ENCODE measurements at places on chromosomes 6 and 20.

DNA sequence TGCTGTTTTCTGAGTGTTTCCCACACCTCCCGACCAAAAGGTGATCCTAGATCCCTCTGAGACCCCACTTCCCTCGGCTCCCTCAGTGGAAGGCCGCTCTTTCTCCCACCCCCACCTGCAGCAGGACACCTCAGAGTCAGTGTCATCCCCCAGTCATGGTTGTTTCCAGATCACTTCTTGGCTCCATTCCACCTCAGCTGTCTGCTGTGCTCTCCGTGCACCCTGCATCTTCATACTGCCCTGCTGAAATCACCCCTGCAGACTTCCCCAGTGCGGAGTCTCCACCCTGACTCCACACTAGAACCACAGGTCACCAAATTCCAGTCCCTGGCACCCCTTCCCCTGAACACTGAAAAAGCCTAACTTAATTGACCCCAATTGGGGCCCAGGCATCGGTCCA lies 255.1 kb upstream of the CDYL start:
- DNase-seq: no peak

- no peak for DNase-seq
Observed at GRCh38 chr6:31903957-31904356, 2.1 kb upstream of the ZBTB12 start.

GRCh38 chr6:83514866-83515466 lies 2.6 kb downstream of the PRSS35 start:
- DNase-seq: no peak

DNA sequence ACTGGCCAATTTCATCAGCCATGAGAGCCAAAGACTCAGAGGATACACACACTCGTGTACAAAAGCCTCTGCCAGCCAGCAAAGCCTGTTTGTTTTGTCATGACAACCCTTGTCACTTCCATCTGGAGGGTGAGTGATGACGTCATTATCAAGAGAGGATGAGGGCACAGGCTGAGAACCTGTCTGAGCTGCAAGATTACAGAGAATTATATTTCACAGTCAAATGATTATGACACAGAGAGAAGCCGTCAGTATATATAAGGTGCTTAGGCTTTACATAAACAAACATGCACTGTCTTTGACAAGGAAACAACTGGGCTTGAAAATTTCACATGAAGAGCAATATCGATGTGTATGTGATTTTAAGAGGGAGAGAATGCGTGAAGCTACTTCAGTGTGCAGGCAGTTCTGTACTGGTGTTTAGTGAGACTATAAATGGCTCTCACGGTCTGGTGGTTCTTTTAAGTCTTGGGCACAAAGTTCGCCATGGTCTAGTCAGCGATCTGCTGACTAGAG lies 36.5 kb upstream of the BCLAF1 start:
- DNase-seq: no peak

DNA sequence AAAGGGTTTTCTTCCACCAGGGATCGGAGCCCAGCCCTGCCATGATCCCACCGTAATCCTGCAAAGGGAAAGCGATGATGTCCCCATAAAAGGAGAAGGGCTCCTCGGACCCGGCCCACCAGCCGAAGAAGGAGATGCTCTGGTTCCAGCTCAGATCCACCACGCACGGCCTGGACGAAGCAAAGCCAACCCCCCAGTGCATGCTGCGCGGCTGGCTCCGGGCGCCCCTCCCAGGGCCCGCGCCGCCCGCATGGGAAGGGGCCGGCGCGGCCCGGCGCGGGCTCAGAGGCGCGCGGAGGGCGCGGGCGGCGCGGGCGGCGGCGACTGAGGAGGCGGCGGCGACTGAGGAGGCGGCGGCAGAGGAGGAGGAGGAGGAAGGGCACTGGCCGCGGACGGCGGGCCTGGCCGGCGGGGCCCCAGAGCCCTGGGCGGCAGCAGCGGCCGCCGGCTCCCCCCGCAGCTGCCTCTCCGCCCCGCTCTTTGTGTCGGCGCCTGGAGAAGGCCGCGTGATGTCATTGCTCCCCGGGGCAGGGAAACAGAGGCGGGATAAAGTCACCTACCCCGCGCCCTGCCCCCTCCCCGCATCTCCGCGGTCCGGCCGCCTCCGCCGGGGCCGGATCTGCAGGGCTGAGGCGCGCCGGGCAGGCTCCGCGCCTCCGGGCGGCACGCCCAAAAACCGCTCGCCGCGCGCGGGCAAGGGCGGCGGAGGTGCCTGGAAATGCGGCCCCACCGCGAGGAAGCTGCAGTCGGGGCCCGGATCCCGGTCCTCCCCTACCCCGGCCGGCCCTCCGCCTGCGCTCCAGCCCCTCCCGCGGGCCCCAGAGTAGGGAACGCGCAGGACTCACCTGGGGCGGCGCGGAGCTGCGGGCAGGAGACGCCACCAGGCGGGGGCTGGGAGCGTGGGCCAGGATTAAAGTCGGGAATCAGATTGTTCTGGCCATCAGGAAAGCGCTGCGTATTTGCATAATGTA lies at the start of gene FAXC:
Gene FAXC (minus strand): TSS at position 504 of the 971 bp plus-strand sequence. CDS start 302 bp downstream, at position 202.
- no peak for DNase-seq

- DNase-seq: no peak
Observed at GRCh38 chr6:157838718-157839430, 15.8 kb downstream of the SNX9 start.

- DNase-seq: no peak
Observed at GRCh38 chr6:106064756-106065155, 21.4 kb upstream of the PRDM1 start.

- DNase-seq: no peak
Observed at GRCh38 chr20:35297155-35297554, 4.9 kb upstream of the FAM83C start.

DNA sequence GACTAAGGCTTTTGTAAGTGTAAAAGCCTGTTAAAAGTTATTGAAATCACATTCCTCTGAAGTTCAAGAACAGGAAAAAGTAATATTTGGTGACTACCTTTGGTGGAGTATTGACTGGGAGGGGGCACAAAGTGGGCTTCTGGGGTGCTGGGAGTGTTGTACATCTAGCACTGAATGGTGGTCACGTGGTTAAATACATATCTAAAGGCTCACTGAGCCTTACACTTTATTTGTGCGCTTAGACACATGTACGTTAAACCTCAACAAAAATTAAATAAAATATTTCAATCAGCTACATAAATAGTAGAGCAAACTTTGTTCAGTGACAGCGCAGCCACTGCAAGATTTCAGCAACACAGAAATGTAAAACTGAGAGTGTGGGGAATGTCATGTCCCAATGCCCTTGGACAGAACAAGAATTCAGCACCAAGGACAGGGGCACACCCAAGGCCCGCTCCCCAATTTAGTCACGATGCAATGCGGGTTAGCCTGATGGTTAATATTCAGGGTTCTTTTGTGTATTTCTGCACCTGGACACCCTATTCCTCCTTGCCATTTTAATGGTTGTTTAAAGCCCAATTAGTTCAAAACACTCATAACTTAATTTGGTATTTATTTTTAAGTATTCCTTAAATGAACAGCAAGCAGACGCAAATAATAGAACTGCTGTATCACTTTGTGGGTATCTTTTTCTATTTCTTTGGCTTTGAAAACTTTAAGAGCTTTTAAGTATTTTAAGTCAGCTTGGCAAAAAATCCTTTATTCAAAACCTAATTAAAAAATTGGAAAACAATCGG lies 37.4 kb downstream of the ANGPT4 start:
- no peak for DNase-seq

- DNase-seq: no peak
Observed at GRCh38 chr20:33819456-33819855, 8.3 kb downstream of the CHMP4B start.

DNA sequence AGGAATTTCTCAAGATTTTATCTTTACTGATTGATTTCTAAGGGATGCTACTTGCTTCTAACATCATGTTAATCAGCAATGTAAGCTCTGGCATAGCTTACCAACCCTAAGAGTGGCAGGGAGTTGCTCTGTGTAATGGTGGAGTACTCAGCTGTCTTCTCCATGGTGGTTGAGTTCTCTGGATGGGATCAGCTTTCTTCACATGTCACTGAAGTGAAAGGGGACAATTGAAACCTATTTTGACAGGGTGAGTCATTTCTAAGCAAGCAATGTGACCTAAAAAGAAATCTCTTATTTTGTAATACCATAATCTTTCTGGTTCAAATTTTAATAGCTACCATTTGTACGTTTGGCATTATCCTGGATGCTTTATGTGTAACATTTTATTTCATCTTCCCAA lies 430.4 kb downstream of the GJA1 start:
- no peak for DNase-seq

- DNase-seq: no peak
Observed at GRCh38 chr6:147508866-147509608, 547 bp downstream of the SAMD5 start.

- DNase-seq: no peak
Observed at GRCh38 chr6:43541774-43542471, 25.0 kb downstream of the POLR1C start.
